ENCODE measurements at places on chromosomes 2 and 18. TPM values are rescaled to one million over a fixed set of nuclear protein-coding genes. Genes with fewer than 3 reads are reported as not detected.

Gene LOXHD1
- not detected for total RNA-seq

Gene SCYGR4
- total RNA-seq, result not detected

Gene SNORC
- total RNA-seq, result 0.69 TPM

Gene RALBP1
- 114 TPM for total RNA-seq

Gene AOX1
- 8.0 TPM for total RNA-seq

Gene SLC9A4
- 7.6 TPM for total RNA-seq

Gene RAB6C
- total RNA-seq, result not detected

Gene NAT8
- 0.69 TPM for total RNA-seq

Gene FAM110C
- total RNA-seq, result 31.4 TPM

Gene NUP35
- 16.1 TPM for total RNA-seq

Gene ASXL3
- 0.05 TPM for total RNA-seq

Gene SCN9A
- 1.0 TPM for total RNA-seq

Gene CAVIN2
- total RNA-seq, result 4.3 TPM

Gene MAPRE2
- total RNA-seq, result 10.0 TPM
